ENCODE measurements at places on chromosomes 16 and 17.

- DNase-seq = no peak
Measured at GRCh38 chr17:50190603-50191358, 10.7 kb downstream of the COL1A1 start.

DNA sequence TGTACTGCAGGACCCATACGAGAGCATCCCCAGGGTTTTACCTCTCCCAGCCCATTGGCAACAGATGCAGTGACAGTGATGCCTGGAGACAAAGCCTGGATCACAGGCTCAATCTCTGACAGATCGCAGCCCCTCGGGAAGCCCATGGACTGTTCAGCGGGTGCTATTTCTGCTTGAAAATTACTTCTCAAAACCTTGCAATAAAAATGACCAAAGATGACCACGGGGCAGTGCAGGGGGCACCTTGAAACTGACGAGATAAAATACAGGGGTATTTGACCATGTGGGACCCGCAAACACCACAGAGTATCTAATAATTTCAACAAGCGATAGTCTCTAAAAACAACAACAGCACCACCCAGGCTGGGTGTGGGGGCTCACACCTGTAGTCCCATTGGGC lies 118.3 kb downstream of the C16orf95 start:
- no peak for DNase-seq

DNA sequence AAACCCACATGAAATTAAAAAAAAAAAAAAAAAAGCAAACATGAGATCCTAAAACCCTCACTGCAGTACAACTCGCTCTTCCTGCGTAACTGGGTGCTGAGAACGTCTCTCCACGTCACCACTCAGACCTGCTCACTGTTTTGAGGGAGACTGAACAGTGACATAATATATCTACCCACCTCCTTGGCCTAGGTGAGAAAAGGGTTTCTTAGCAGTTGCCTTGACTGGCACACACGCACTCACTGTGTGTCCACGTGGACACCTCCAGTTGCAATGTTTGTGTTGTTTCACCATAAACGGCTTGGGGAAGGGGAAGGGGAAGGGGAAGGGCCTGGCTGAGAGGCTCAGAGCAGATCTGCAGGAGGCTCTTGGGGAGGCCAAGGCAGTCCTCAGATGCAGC lies 32.0 kb downstream of the FANCA start:
- DNase-seq = no peak

DNA sequence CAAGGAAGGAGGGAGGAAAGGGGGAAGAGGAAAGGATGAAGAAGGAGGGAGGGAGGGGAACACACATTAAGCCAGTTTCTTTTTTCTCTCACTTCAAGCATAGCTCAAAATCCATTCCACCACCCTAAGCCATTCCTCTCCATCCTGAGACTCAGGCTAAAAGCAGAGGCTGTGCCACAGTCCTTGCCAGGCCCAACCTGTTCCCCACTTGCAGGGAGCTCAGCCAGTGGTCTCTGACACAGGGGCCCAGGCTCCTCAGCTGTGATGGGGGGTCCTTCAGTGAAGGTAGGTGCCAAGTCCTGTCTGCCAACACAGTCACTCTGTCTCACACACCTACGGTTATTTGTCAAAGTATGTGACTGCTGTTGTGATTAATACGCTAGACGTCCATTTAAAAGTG lies 44.6 kb downstream of the SDK2 start:
- no peak for DNase-seq

DNA sequence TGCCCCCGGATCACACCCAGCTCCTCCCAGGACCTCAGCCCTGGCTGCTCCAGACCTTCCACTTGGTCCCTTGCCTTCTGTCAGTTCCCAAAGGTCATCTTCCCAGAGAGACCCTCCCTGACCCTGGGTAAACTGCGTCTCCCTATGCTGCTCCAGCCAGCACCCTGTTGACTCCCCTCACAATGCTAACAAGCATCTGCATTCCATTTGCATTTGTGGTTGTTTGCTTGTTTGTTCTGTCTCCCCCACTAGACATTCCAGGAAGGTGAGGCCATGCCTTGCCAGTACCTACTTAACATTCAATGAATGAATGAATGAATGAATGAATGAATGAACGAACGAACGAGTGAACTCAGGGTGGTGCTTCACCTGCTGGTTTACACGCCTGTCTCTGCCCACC lies 171.2 kb downstream of the WSCD1 start:
- no peak for DNase-seq
